ENCODE measurements at places on chromosomes 6 and 20.

- DNase-seq: no peak
Observed at GRCh38 chr6:170407200-170407599, 100.6 kb downstream of the FAM120B start.

GRCh38 chr6:7542065-7542873 lies 798 bp downstream of the DSP start:
- DNase-seq: peak; percentile 50

DNA sequence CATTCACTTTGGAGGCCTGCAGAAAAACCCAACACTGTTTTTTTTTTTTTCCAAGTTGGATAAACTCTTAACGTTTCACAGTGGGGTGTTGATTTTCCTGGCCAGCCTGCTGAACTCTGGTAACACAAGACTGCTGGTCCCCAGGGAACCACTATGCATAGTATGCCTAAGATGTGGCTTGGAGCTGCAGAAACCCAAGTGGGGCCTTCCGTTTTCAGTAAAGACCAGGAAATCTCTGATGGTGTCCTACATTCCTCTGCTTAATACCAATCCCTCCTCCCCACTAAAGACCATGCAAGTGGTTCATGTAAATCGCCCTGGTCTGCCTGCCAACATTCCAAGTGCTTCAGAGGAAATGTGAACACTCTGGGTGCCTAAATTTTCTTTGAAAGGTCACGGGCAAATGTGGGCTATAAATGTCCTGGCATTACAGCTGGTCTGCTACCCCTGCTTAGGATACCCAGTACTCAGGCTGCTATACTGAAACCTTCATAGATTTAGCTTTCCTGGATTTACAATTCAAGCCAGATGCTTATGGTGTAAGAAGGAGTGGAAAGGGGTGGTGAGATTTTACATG lies 615.4 kb downstream of the MAFB start:
- DNase-seq: no peak

DNA sequence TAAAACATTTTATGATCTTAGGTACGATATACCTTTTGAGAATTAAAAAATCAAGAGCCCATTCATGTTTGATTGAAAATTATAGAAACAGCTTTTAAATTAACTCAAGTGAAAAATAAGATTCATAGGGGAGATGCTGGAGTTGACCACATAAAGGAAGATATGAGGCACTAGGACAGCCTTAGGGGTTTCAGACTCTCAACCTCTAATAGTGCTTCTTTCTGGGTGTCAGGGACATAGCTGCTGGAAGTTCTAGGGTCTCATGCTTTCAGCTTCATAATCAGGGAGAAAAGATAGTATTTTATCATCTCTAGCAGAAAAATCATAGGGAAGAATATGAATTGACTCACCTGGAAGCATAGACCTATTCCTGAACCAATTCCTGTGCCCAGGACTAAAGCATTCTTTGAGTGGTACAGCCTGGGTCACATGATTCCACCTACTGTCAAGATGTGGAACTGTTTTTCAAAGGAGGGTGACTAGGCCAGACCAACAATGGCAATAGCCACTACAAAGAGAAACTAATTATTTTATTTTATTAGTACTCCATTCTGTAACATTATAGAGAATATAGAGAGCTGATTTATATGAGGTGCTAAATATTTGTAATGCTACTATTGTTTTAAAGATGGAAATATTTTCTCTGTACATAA lies 27.8 kb upstream of the CENPW start:
- DNase-seq: peak; percentile 43

- DNase-seq: no peak
Observed at GRCh38 chr20:32411955-32412706, 54.0 kb downstream of the ASXL1 start.

DNA sequence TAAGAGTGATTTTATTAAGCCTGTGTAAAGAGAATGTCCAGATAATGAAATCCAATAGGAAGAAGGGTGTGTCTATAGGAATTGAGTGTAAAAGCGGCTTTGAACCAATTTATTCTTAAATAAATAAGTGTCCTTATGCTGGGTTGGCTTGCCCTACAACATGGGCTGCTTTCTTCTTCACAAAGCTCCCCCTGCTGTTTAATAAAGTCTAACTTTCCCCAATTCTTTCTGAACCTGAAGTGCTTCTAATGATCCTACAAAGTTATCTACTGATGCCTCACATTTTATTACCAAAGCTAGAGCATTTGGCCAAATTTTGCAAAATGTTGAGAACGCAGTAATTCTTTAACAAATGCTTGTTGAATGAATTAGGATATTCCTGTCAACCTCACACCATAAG lies 36.3 kb upstream of the SIRT5 start:
- DNase-seq: peak; percentile 69

- DNase-seq: no peak
Observed at GRCh38 chr6:43973357-43973756, 153.9 kb downstream of the MRPL14 start.

- DNase-seq: no peak
Observed at GRCh38 chr20:61445741-61446140, 193.7 kb downstream of the CDH4 start.

DNA sequence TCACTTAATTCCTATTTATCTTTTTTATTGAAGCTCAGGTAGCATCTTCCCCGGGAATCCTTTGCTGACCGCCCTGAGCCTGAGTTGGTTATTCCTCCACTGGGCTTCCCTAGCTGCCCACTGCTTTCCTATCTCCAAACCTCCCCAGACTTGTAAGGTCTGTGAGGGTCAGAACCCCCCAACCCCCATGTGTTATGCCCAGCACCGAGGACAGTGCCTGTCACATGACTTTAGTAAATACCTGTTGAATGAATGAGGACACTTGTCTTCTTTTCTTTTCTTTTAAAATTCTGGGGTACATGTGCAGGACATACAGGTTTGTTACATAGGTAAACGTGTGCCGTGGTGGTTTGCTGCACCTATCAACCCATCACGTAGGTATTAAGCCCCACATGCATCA lies 105.9 kb downstream of the UST start:
- no peak for DNase-seq

DNA sequence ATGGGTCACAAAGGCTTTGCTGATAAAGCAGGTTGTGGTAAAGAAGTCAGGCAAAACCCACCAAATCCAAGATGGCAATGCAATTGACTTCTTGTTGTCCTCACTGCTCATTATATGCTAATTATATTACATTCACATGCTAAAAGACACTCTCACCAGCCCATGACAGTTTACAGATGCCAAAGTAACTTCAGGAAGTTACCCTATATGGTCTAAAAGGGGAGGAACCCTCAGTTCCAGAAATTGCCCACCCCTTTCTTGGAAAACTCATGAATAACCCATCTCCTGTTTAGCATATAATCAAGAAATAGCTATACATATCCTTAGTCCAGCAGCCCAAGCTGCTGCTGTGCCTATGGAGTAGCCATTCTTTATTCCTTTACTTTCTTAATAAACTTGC lies 501.1 kb downstream of the MEI4 start:
- no peak for DNase-seq

DNA sequence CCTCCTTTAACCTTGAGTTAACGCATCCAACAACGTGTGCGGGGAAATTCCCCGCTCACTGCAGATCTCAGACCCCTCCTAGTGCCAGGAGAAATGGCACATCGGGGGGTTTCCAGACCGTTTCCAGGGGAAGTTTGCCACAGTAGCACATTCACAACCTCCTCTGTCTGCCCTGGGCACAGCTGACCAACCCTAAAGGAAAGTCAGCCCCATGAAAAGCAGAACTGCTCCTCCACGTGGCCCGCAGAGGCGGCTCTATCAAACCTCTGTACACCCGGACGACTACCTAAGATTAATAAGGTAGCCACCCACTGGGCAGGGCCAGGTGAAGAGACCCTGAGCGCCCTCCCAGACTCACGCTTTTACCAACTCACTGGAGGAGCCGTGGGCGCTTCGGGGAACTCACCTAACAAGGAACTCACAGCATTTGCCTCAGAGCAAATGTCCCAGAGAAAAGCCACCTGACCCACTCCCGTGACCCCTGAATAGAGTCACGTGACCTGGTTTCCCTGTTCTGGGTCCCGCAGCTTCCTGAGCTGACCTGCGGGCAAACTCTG lies 93.1 kb downstream of the PRND start:
- DNase-seq: no peak

GRCh38 chr6:80488190-80488589 lies 381.7 kb downstream of the BCKDHB start:
- DNase-seq: no peak

DNA sequence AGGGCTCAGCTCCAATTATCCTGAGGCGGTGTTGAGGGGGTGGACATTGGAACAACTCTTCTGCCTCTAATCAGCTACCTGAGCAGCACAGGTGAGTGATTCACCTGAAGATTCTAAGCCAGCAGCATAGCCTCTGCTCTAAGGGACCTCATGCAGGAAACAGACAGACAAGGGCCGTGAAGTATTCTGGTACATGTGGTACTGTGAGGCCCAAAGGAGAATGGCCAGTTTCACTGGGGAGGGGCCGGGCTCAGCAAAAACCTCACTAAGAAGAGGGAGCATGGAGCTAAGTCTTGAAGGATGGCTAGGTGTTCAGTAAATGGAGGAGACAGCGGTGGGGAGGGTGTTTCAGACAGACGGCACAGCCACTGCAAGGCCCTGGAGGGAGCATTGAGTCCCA lies 58.5 kb upstream of the CCDC167 start:
- DNase-seq: no peak

DNA sequence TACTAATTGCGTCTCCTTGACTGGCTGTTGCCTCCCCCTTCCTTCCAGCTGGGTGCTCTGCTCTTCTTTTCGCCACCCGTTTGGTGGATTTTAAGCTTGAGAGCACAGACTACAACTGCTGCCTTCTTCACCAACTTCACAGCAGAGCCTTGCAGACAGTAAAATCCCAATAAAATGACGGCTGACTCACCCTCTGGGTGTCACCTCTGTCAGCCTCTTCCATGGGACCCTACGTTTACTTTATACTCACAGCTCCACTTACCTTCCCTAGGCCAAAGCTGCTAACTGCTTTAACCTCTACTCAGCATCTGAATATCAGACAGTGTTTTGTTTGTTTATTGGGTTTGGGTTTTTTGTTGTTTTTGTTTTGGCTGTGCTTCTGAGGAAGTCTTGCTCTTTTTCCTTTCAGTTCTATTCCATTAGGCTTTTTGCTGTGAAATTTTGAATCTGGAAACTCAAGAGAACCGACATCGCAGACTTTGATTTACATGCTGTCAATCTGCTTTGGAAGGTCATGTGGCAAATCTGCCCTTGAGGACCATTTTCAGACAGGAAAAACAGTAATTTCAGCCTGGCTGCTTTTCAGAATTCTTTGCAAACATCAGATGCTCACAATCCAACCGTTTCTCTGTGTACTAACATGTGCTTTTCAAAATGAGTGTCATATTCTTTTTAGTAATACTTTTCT lies 2.4 kb downstream of the AGPAT4 start:
- no peak for DNase-seq

DNA sequence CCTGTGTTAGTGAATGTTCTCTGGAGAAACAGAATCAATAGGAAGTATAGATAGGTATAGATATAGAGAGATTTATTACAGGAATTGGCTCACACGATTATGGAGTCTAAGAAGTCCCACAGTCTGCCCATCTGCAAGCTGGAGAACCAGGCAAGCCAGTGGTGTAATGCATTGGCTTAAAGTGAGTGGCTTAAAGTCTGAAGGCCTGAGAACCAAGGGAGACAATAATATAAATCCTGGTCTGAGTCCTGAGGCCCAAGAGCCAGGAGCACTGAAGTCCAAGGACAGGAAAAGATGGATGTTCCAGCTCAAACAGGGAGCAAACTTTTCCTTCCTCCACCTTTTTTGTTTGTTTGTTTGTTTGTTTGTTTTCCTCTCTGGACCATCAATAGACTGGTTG lies 131.2 kb upstream of the LRFN2 start:
- no peak for DNase-seq

DNA sequence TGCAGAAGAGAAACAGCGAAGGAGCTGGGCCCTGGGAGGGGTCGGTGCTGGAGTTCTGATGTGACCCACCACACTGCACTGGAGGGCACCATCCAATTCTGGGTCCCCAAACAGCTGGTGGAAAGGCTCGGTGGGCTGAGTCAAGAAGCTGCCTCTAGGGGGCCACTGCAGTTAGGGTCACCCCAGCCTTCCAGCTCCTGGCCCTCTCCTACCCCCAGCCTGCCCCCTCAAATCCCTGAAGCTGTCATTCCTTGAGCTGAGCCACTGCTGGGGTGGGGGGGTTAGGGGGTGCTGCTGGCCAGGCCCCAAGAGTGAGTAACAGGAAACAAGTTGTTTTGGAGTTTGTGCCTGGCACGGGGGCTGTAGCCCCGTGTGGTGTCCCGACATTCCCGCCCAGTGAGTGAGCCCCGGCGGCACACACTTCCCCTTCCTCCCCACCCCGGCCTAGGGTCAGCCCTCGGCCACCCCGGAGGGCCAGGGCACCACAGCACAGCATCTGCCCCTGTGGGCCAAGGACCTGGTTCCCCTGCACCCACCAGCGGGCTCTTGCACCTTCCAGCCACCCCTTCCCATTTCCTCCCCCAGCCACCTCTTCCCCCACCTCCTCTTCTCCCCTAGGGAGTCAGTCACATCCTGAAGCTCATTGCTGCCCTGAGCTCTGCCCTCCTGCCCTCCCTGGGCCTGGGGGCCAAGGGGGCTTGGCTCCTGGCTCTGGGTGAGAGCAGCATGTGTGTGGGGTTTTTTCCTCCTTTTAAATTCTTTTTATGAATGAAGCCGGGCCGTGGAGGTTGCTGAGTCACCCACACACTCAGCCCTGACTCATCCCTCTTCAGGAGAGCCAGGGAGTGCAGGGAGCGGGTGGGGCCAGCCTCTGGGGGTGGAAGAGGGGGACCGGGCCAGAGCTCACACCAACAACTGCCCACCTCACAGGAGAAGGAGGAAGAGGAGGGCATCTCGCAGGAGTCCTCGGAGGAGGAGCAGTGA lies 4.6 kb downstream of the SMIM29 start:
- DNase-seq: peak; percentile 53

DNA sequence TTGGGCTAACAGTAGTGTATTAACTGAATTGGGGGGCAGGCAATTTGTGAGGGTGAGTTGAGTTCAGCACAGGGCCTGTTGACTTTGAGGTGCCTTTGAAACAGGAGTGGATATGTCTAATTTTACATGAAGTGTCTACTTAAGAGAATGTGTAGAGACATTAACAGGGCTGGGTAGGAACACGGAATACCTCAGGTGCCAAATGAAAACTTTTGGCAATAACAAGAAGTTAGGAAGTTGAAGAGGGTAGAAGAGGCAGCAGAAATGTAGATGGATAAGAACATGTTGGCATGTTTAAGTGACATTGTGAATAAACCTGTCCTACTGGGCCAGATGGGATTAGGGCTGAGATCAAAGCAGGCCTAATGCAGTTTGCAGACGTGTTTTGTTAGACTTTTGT lies 117.0 kb downstream of the SLC16A10 start:
- DNase-seq: no peak

- DNase-seq: peak; percentile 68
Observed at GRCh38 chr20:4064144-4064909, 49.0 kb upstream of the RNF24 start.

- no peak for DNase-seq
Observed at GRCh38 chr6:45741437-45742171, 274.1 kb downstream of the CLIC5 start.

GRCh38 chr6:155795173-155795796 lies 339.6 kb upstream of the NOX3 start:
- DNase-seq: no peak

DNA sequence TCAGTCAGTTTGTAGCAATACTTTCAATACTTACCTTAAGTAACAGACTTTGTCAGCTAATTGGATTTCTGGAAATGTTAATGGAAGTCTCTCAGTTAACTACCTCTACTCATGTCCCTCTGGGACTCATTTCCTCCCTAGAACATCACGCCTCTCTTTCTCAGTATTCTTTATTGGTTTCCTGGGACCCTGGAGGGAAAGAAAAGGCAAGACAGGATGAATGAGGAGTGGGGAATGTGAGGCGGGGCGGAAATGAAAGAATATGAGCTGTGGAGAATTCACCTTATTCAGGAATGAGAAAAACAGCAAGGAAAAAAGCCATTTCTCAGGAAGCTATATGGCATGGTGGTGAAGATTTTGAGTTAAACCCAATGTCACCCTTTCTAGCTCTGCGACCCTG lies 62.7 kb downstream of the ANKS1A start:
- DNase-seq: no peak

Data from SK-N-SH (cell line).